ENCODE measurements at places on chromosomes 3 and 15.
A peak's percentile ranks its signal among the peaks of the same experiment; 100 is the strongest.

DNA sequence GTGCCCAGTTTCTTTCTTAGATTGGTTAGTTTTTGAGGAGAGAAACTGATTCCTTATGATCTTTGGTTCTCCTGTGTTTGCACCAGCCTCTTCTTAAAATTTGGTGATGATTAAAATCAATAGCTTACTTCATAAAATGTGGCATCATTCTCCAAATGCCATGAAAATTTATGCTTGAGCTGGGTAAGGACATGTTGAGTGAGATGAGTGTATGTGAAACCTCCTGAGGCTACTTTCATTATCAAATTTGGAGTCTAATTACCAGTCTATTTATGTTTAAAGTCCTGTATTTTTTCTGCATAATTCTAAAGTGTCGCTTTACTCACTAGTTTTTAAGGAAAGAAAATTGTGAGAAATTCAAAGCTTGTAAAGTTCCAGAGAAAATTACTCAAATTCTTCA lies 102.1 kb downstream of the DIPK2A start:
- no peak for DNase-seq

GRCh38 chr3:61574854-61575253 lies 13.5 kb downstream of the PTPRG start:
- no peak for DNase-seq

- DNase-seq = no peak
These were observed 104.7 kb downstream of the OSBPL10 start for GRCh38 chr3:31876331-31876730.

DNA sequence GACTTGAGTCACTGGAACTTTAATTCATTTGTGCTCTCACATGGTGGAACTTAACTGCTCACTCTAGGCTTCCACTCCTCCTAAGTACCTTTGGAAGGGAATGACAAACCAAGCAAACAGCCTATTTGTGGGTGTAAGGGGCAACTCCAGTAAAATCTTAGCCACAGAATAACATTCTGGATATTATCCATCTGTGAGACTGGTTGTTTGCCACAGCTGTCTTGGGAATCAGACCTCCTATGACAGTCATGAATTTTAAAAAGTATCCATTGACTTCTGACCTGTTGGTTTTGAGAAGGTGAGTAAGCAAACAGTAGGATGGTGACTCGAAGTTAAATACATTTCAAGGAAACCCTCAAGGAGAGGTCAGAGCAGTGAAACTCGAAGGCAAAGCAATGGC lies 147.3 kb upstream of the CDIN1 start:
- no peak for DNase-seq

GRCh38 chr3:99319450-99319849 lies 318.9 kb upstream of the COL8A1 start:
- no peak for DNase-seq

GRCh38 chr3:67683522-67683921 lies 29.1 kb upstream of the SUCLG2 start:
- DNase-seq = no peak

- no peak for DNase-seq
These were observed 80.9 kb upstream of the ARHGEF26 start for GRCh38 chr3:154040283-154040682.

- DNase-seq = no peak
These were observed 30.7 kb downstream of the FMN1 start for GRCh38 chr15:33163816-33164215.

DNA sequence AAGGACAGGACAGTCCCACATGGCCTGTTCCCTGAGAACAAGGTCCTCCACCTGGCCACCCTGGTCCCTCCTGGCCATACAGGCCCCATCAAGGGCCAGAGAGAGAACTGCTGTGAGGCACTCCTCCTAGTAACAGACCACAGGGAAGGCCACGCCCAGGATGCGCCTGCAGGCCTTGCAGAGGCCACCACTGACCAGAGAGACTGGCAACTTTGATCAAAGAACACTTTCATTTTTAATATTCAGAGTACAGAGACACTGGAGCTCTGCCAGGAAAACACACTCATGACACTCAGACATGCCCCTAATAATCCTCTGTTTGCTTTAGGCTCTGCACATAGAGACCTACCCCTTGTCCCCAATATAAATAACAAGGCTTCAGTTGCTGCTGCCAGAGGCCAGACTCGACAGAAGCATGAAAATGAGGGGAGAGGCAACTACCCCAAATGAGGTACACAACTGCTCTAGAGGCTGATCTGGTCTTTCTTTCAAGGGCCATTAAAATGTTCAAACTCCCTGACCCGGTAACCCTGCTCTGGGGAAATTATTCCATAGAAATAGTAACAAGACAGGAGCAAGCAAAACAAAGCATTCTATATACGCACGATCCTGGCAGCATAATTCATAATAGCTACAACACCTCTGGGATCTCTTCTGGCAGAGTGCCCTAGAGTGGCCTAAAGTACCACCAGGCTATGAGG lies 44.8 kb downstream of the CCDC12 start:
- DNase-seq = no peak

GRCh38 chr3:106059953-106060517 lies 191.2 kb upstream of the CBLB start:
- DNase-seq = no peak

GRCh38 chr3:195226445-195226844 lies 44.5 kb downstream of the XXYLT1 start:
- DNase-seq = no peak

DNA sequence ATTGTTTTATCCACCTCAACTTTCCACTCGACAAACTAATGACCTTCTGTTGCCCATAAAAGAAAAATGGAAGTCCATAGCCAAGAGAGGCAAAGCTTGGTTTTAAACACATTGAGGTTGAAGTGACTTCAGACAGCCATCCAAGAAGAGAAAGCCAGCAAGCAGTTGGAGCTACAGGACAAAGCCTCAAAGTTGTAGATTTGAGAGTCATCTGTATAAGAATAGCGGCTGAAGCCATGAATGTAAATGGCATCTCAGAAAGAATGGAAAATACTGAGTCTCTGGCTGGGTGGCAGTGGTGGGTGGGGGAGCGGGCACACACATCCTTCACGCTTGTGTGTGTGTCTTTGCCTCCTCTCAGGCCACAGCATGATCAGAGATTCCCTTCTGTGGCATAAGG lies 124.1 kb upstream of the CHRM5 start:
- DNase-seq = no peak

DNA sequence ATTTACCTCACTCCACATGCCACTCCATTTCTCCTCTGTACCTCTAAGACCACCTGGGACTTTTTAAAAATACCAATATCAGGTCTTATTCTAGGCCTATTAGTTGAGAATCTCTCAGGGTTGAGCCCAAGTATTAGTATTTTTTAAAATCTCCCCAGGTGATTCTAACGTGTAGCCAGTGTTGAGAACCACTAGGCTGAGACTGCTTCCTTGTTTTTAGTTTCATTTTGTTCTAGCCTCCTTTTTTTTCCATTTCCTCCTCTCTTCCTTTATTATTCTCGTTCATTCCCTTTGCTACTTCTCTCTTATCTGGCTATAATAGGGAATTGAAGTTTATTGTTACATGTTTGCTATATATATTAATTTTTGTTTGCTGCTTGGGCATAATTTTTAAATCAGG lies 217.8 kb upstream of the CD96 start:
- DNase-seq = no peak

- DNase-seq = no peak
These were observed 12.3 kb upstream of the SPATA12 start for GRCh38 chr3:57048052-57048671.

- DNase-seq = no peak
These were observed 120.1 kb downstream of the OXNAD1 start for GRCh38 chr3:16385151-16385550.

GRCh38 chr3:171336406-171336805 lies 123.8 kb downstream of the TNIK start:
- no peak for DNase-seq

GRCh38 chr3:61780455-61781228 lies 219.3 kb downstream of the PTPRG start:
- DNase-seq = no peak

GRCh38 chr3:23928524-23928923 lies 11.6 kb downstream of the RPL15 start:
- DNase-seq = no peak

DNA sequence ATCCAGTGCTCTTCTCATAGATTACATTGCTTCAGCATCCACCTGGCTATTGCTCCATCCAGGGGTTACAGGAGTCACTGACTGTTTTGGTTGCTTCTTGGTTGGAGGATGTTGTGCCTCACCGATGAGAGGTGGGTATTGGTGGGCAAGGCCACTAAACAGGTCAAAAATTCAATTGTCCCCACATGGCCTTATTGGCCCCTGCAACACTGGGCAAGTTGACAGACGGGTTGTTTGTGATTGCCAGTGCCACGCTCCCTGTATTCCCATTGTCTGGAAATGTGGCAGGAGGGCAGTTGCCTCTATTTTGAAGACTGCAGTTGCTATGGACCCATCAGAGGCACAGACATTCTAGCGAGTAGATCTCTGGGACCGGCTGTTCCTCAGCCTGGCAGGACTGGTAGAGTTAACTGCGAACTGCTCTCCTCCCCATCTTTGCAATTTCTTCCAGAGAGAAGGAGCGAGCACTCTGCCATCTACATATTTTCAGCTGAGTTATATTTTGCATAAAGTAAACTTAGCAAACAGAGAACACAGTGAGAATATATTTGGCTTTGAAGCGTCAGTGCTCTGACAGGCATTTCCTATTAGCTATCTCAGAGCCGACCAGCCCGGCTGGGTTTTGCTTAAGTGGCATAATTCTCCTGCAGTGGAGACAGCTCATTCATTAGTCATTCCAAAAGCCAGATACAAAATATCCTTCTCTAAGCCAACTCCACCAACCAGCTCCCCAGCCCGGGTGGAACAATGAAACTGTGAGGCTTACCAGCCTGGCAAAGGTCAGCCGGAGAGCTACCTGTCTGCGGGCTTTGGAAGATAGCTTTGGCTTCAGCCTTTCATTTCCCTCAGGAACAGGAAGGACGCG lies 26.0 kb upstream of the MAGEF1 start:
- DNase-seq = no peak

GRCh38 chr3:139657936-139658335 lies 19.8 kb downstream of the NMNAT3 start:
- DNase-seq = no peak

DNA sequence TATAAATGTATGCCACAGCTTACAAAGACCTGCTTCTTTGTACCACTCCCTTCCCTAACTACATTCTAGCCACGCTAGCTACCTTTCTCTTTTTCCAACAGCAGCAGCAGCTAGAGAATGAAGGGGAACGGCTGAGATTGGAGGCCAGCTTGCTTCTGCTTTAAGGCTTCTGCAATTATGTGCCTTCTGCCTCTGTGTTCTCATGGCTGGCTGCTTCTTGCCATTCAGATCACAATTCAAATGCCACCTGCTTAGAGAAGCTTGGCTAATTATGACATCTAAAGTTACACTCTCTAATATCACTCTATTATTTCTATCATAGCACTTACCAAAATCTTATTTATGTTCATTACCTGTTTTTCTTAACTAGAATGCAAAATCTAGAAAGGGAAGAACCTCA lies 95.2 kb downstream of the RYK start:
- no peak for DNase-seq

DNA sequence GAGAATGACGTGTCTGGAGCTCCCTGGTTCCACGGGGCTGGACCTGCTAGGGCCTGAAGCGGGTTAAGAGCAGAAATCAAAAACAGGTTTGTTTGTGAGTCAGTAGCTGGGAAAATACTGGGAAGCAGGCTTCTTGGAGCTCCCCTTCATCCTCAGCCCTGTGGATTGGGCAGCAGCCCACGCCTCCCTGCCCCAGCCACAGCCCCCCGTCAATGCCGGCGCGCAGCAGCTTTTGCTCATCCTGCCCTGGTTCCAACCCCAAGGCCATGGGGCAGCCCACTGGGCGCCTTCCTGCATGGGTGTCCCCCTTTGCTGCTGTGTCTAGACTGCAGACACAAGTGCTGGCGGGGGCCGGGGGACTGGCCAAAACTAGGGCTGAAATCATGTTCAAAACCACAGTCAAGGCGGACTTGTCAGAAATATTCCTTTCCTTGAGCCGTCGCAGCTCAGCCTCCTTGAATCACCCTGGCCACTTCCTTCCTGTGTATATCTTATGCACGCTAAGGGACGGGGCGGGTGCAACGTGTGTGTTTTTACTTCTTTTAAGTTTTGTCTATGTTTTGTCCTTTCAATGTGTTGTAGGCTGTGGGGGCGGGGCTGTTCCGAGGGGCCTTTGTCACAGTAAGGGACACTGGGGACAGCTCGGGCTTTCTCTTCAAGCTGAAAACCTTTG lies 108.1 kb downstream of the KLF13 start:
- peak; percentile 66 for DNase-seq

DNA sequence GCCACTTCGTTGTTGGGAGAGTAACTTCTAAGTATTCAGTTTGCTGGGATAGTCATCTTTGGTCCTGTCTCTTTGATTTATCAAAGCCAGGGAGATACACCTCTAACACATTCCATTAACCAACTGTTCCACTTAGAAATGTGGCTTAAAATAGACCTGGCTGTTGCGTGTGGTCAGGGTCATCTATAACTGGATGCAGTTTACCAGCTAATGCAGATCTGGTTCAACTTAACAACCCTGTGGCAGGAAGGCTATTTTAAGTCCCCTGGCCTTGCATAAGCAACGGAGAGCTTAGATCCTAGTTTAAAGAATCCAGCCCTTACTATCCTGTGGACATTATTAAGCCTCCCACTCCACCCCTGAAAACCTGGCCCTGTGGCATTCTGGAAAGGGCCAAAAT lies 28.1 kb upstream of the CAPN3 start:
- DNase-seq = no peak

DNA sequence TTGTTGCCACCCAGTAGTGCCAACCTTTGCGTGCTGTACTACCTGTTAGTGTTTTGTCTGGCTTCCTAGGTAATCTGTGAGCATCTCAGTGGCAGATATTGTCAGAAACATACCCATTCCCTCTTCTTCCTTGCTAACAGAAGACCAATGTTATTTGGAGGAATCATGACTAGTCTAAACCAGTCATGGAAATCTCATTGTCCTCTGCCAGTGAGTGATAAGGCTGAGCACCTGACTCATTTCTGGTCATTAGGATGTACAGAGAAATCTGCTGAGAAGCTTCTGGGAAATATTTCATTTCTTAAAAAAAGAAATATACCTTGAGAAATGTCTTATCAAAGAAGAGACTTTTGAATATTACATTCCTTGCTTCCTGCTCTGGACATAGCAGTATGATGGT lies 70.1 kb upstream of the CDV3 start:
- no peak for DNase-seq

DNA sequence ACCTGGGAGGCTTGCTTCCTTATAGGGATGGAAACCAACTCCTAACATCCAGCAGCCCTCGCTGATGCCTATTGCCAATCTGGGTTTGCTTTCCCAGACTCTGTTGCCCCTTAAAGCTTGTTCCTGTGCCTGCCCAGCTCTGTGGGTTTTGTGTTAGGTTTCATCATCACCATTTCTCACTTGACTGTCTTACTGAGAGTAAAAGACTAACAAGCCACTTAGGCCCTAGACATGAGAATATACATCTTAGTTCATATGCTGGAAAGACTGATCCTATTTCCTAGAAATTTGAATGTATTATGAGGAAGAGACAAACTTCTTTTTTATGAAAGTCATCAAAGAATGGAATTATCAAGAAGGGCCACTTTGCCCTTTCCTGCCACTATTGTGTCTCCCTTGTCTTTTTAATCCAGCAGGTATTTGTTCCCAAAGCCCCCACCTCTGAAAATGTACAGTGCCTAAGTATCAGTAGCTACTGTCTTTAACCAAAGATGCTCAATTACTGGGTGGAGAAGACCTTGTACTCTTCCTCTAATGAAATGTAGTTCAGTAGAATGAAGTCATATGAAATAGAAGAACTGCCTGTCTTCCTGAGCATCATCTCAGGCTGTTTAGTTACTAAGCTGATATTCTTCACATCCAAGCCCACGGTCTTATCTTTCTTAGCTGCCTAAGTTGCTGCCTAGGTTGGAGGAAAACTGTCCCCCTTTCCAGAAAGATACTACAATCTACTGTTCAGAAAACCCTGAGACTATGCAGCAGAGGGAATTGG lies 59.8 kb upstream of the ZPLD1 start:
- DNase-seq = no peak

GRCh38 chr3:37279856-37280255 lies 105.5 kb upstream of the LRRFIP2 start:
- no peak for DNase-seq
